Stimulated activated CD4-positive, alpha-beta T cell treated with anti-CD3 and anti-CD28 coated beads, Interleukin-15, amount 100 ng/mL, for 1 hour (primary cell): ENCODE measurements at places on chromosomes 2 and 18.

- DNase-seq: no peak
Measured at GRCh38 chr2:69554981-69555380, 88.6 kb downstream of the AAK1 start.

DNA sequence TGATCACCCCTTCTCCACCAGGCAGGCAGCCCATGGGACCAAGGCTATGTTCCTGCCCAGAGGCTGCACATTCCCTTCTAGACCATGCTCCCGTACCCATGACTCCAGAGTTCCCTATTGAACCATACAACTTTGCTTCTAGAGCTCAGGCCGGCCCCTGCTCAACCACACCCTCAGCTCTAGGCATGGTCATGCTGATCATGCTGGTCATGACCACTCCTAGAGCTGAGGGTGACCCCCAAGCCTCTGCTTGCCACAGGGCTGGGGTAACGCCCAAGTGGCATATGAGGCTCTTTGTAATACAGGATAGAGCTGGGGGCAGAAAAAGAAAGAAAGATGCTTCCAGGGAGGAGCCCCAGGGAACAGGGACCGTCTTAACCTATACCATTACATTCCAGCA lies 301.8 kb downstream of the SP3 start:
- no peak for DNase-seq

DNA sequence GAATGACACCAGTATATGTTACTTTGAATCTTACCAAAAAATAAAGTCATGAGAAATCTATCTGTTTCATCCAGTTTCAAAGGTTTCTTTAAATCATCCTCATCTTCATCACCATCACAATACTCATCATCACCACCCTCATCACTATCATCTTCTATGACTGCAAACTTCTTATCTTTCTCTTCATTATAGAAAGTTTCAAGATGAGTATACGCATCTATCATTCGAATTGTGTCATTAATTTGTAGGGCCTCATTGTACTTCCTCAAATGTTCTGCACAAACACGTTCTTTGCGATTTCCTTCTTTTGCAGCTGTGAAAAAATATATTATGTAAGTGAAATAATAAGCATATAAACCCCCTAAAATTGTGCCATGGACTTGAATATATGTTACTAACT lies 34.1 kb upstream of the FAP start:
- DNase-seq: no peak

GRCh38 chr2:117703858-117704257 lies 110.6 kb upstream of the DDX18 start:
- DNase-seq: no peak

DNA sequence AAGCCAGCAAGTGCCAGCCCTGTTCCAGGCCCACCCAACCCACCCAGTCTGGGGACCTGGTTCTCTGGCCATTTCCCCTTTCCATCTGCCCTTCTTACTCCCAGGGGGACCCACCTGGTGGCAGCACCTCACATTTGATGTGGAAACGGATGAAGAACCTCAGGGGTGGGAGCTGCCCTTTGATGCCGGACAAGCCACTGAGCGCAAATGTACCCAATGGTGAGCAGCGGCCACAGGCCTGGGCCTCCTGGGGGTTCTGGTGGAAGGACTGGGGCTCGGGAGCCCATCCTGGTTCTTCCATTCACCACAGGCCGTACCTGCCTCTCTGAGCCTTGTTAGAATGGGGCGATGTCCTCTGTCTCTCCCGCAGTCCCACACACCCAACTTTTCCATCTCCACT lies 84.7 kb downstream of the EPAS1 start:
- DNase-seq: no peak

GRCh38 chr2:62177392-62178049 lies 18.4 kb upstream of the B3GNT2 start:
- DNase-seq: no peak

DNA sequence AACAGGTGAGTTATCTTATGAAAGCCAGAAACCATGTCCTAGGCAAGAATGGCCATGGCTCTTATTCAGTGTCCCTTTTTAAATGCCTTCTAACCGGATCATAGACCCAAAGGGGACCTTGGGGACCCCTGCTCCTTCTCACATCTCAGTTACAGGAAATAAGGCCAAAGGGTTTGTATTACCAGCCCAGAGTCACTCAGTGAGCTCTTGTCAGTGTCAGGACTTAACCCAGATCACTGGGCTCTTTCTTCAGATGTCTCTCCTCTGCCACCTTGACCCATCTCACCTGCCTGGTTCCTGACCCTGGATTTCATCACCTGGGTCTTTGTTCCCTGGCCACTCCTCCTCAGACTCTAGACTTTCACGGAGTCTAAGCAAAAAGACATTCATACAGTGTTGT lies 556.7 kb downstream of the CMPK2 start:
- DNase-seq: no peak

DNA sequence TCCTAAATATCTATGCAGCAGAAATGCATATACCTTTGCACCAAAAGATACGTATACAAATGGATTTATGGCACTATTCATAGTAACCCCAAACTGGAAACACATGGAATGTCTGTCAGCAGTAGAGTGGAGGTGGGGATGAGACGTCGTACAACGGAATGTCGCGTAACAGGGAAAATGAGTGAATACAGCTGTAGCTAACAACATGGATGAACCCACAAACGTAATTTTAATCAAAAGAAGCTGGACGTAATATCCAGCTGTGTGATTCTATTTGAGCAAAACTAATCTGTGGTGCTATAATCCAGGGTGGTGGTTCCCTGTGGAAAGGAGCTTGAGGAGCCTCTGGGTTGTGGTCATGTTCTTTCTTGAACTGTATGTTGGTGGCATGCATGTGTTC lies 89.9 kb downstream of the MTA3 start:
- no peak for DNase-seq

DNA sequence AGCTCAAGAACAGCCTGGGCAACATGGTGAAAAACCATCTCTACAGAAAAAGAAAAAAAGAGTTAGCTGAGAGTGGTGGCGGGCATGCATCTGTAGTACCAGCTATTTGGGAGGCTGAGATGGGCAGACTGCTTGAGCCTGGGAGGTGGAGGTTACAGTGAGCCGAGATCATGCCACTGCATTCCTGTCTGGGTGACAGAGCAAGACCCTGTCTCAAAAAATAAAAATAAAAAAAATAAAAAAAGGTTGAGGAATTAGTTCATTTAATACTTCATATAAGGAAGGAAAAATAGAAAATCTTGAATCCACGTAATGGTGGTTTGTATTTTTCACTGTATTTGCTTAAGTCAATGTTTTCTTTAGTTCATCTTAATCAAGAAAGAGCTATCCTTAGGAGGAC lies 241.7 kb downstream of the TGIF1 start:
- DNase-seq: no peak

- DNase-seq: no peak
Measured at GRCh38 chr2:133346654-133347053, 221.6 kb downstream of the NCKAP5 start.

GRCh38 chr2:120609826-120610395 lies 125.8 kb upstream of the GLI2 start:
- DNase-seq: no peak

DNA sequence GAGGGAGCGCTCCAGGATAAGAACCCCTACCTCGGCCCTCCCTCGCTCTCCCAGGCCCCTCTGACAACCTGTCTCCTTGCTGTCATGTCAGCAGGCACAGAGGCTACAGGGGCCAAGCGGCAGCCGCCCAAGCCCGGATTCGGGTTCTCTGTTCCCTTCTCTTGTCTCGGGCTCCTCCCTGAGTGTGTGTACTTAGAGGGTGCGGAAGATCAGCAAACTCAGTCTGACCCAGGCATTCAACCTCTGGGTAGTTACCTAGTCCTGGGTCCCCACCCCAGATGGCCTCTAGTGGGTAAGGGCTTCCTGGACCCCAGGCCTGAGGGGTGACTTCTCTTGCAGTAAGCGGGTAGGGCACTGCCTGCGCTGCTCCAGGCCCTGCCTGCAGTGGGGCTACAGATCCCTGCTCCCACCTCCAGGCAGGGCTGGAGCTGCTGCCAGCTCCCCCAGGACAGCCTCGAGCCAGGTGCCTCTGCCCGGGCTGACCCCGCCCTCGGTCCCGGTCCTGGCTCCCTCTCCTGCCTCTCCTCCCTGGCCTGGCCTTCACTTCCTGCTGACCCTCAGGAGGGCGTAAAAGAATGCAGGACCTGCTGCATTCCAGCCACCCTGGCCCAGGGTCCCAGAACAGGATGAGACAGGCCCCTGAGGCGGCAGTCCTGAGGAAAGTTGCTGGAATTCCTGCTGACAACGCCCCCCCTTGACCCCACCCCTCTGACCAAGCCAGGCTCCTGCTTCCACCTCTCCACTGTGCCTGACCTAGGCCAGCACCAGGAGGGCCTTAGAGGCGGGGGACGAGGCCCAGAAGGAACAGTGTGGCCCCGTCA lies 22.0 kb downstream of the GPC1 start:
- no peak for DNase-seq

- DNase-seq: no peak
Measured at GRCh38 chr2:88591698-88592097, 35.6 kb downstream of the EIF2AK3 start.

GRCh38 chr2:179614121-179614520 lies 247.3 kb downstream of the ZNF385B start:
- no peak for DNase-seq

DNA sequence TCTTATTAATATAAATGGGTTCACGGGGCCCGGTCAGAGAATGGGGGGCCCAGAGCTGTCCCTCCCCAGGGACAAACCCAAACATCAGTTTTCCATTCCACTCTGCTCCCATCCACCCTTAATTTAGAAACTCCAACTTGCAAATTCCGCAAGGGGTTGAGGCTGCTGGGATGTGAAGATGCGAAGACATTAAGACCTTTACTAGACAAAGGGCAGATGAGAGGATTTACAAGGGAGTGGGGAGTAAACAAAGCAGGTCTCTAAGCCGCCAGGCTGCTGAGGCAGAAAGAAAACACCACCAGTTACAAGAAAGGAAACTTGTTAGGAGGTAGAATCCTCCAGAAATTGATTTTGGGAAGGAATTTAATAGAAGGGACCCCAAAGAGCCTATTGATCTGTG lies 33.1 kb downstream of the MARCO start:
- no peak for DNase-seq

GRCh38 chr2:220572385-220572784 lies 945.0 kb downstream of the SLC4A3 start:
- no peak for DNase-seq

- DNase-seq: no peak
Measured at GRCh38 chr18:21833604-21834298, 93.2 kb downstream of the MIB1 start.

GRCh38 chr2:185734658-185735057 lies 3.9 kb upstream of the FSIP2 start:
- no peak for DNase-seq

DNA sequence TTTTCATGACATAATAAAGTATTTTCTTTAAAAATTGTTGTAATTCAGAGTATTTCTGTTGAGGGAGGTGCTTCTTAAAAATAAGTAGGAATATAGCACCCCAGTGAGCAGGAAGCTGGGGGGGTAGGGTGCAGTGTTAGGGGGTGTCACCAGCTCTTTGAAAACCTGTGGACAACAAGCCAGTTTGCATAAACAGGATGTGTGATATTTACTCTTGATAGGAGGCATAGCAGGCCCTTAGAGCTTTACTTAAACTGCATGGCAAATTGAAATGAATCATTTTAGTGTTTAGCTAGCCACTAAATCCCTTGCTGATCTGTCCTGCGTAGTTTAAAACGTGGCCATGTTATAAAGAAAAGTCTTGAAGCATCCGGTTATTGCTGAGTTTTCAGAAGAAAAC lies 8.4 kb downstream of the TGIF1 start:
- DNase-seq: no peak

- no peak for DNase-seq
Measured at GRCh38 chr2:120832296-120833070, 96.8 kb downstream of the GLI2 start.
